Fibroblast of skin of abdomen (primary cell): ENCODE measurements at places on chromosomes 16 and 17.

GRCh38 chr16:28059841-28060575 is 3.5 kb downstream of the GSG1L start:
- no peak for DNase-seq

DNA sequence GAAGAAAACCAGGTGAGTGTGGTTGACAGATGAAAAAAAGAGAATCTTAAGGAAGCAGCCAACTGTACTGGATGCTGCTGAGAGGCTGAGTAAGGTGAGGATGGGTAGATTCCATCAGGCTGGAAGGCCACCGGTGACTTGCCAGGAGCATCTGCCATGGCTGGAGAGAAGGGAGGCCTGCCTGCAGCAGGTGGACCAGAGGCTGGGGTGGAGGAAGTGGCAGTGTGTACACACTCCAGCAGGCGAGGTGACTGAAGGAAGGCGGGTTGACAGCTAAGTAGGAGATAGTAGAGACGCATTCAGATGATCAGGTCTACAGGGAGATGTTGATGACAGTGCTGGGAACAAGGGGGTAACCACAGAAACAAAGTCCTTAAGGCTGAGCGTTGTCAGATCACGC is 69.5 kb downstream of the USP43 start:
- DNase-seq = no peak

GRCh38 chr17:79272666-79273219 is 198.1 kb downstream of the ENGASE start:
- DNase-seq = no peak

GRCh38 chr17:82204831-82205719 is 7.6 kb downstream of the CCDC57 start:
- peak; percentile 70 for DNase-seq

DNA sequence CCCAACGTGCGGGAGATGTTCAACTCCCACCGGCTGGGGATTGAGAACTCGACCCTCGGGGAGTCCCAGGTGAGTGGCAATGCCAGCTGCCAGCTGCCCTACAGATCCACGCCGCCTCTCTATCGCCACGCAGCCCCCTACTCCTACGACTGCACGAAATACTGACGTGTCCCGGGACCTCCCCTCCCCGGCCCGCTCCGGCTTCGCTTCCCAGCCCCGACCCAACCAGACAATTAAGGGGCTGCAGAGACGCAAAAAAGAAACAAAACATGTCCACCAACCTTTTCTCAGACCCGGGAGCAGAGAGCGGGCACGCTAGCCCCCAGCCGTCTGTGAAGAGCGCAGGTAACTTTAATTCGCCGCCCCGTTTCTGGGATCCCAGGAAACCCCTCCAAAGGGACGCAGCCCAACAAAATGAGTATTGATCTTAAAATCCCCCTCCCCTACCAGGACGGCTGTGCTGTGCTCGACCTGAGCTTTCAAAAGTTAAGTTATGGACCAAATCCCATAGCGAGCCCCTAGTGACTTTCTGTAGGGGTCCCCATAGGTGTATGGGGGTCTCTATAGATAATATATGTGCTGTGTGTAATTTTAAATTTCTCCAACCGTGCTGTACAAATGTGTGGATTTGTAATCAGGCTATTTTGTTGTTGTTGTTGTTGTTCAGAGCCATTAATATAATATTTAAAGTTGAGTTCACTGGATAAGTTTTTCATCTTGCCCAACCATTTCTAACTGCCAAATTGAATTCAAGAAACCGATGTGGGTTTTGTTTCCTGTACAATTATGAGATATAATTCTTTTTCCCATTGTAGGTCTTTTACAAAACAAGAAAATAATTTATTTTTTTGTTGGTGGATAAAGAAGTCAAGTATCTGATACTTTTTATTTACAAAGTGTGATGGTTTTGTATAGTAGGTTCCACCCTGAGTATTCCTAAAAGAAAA is 2.3 kb downstream of the FOXC2 start:
- DNase-seq = no peak

GRCh38 chr16:22325598-22326368 is 28.6 kb downstream of the POLR3E start:
- no peak for DNase-seq

DNA sequence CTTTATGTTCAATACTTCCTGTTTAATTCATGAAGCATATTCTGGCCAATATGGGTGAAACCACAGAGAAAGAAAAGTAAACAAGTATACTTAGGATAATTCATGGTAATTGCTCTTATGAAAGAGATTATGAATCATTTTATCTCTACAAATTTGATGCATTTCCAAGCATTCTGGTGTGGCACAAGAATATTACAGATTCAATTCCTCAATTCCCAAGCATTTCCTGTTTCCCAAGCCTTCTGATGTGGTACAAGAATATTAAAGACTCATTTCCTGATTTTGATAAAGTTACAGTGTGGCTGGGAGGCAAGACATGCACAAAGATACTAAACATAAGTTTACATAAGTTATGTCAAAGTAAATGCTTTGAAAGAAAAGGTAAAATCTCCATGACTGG is 126.1 kb upstream of the NUDT7 start:
- DNase-seq = peak; percentile 56

DNA sequence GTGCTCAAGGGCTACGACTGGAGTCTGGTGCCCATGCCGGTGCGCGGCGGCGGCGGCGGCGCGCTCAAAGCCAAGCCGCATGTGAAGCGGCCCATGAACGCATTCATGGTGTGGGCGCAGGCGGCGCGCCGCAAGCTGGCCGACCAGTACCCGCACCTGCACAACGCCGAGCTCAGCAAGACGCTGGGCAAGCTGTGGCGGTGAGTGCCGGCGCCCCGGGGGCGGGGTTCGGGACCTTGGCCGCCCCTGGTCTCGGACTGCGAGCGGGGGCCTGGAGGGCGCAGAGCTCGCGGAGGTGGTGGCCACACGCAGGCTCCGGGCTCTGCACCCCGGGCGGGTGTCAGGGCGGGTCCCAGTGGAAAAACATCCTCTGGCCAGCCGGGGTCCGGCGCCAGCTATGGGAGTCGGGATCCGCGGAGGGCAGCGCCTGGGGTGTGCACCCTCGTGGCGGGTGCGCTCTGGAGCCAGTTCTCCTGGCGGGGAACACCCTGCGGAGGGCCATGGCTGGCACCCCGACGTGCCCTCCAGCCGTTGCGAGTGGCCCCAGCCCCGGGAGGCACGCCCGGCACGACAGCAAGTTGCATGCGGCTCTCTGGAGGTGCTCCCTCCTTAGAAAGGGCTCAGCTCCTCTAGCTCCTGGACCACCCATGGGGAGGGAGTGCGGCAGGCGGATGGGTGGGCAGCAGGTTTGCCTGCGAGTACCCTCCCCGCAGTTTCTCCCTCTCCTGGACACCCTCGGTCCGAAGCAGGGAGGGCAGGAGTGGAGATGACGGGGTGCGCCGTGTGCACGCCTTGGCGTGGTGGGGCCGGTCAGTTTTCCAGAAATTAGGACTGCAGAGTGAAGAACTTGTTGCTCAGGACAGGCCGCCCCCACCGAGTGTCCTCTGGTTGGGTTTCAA is 824 bp downstream of the SOX8 start:
- DNase-seq = no peak

DNA sequence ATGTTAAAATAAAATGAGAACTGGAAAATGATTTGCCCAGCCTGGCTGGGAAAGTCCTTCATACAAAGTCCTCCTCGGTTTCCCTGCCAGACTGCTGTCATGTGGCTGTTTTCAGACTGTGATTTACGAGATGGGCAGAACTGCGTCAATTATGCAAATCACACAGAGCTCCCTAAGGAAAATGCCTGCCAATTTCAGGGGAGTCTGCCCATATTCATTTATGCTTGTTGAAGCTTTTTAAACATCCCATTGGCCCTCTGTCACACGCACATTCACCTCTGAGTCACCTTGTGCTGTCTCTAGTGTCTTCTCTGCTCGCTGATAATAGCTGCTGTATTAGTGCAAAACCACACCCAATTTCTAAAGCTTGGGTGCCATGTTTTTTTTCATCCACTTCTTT is 81.7 kb upstream of the FAM20A start:
- no peak for DNase-seq

- no peak for DNase-seq
Measured at GRCh38 chr16:72908362-72909167, 139.4 kb downstream of the ZFHX3 start.

DNA sequence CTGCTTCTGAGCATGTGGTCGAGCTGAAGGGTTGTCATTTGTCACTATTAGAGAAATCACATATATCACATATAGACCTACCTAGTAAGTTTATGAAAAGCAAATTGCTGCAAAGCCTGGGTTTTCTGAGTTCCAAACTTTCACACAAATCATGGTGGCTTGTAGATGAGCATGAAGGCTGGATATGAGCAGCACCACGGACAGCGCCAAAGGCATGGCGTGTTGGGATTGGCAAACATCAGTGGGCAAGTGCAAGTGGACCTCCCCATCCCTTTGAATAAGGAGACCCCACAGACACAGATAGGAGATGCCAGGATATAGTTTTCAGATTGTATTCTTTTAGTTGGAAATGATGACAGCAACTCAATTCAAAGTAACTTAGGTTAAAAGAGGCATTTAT is 77.6 kb upstream of the CACNG3 start:
- no peak for DNase-seq

GRCh38 chr16:10228779-10229178 is 46.6 kb upstream of the GRIN2A start:
- no peak for DNase-seq

GRCh38 chr17:68054296-68054900 is 18.9 kb downstream of the KPNA2 start:
- peak; percentile 85 for DNase-seq

DNA sequence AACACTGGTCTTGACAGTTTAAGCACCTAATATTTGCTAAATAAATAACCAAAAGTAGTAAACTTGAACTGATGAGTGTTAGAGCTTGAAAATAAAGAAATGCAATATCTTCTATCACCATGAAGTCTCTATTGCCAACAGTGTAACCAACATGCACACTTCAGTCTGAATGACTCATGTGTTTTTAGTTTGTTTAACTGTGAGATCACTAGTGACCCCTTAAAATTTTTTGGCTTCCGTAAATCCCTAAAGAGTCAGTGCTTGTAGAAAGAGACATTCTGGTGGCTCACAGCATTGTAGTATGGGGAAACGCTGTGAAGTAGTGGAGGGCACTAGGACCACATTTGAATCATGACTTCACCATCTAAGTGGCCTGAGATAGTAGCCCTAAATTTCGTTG is 341.1 kb downstream of the PMP22 start:
- DNase-seq = no peak

GRCh38 chr16:75457485-75458021 is 6.9 kb downstream of the TMEM170A start:
- DNase-seq = no peak

DNA sequence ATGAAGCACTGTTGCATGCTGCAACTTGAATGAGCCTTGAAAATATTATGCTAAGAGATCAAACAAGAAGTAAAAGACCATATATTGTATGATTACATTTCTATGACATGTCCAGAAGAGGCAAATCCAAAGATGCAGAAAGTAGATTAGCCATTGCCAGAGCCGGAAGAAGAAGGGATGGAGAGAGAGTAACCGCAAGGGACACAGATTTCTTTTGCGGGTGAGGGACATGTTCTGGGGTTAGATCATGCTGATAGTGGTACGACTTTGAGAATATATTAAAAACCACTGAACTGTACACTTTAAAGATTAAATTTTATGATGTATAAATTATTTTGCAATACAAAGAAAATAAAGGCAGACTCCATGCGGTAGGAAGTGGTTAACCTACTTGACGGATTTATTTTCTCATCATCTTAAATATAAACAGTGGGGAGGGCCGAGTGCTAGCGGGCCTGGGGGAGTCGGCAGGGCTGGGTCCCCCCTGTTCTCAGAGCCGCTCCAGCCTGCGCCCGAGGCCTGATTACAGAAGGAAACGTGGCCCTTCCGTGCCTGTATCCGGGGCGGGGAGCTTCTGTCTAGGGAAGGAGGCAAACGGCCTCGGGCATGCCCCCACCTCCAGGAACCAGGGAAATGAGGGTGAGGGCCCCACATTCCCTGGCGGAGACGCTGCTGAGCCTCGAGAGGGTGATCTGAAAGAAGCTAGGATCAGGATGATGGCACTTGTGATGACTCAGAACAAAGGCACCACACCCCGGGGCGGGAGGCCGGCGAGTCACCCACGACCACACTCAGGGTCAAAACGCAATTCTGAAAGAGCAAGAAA is 48.0 kb downstream of the SHCBP1 start:
- DNase-seq = peak; percentile 36

GRCh38 chr17:79650283-79650682 is 39.4 kb upstream of the RBFOX3 start:
- DNase-seq = no peak
